ENCODE measurements at places on chromosomes 1 and 21.

DNA sequence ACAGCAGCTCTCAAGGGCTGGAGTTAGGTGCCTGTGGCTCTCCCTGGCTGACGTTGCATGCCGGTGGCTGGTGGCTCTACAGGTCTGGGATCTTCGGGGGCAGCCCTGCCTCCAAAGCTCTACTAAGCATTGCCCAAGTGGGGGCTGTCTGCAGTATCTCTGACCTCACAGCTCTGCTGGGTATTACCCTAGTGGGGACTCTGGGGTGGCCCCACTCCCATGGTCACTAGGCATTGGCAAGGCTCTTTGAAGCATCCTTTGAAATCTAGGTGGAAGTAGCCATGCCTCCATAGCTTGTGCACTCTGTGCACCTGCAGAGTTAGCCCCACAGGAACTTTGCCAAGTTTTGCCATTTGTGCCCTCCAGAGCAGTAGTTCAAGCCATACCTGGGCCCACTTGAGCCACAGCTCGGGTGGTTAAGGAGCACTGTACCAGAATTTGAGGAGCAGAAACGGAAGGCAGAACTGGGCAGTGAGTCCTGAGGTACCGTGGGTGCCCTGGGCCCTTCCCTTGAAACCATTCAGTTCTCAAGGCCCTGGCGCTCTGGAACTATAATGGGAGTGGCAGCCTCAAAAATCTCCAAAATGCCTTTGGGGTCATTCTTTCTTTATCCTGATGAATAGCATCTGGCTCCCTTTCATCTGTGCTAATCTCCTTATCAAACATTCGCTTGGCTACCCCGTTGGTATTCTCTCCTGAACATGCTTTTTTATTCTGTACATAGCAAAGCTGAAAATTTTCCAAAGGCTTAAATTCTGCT, 15.4 kb downstream of the GJA4 start:
- DNase-seq: no peak
- H3K4me3 ChIP-seq: no peak overlapping the region
- H3K36me3 ChIP-seq: peaks cover 3% of the 10 kb centered on the region
- no peaks in the 10 kb centered on the region for H3K4me1 ChIP-seq
- H3K27me3 ChIP-seq: no peaks in the 10 kb centered on the region

DNA sequence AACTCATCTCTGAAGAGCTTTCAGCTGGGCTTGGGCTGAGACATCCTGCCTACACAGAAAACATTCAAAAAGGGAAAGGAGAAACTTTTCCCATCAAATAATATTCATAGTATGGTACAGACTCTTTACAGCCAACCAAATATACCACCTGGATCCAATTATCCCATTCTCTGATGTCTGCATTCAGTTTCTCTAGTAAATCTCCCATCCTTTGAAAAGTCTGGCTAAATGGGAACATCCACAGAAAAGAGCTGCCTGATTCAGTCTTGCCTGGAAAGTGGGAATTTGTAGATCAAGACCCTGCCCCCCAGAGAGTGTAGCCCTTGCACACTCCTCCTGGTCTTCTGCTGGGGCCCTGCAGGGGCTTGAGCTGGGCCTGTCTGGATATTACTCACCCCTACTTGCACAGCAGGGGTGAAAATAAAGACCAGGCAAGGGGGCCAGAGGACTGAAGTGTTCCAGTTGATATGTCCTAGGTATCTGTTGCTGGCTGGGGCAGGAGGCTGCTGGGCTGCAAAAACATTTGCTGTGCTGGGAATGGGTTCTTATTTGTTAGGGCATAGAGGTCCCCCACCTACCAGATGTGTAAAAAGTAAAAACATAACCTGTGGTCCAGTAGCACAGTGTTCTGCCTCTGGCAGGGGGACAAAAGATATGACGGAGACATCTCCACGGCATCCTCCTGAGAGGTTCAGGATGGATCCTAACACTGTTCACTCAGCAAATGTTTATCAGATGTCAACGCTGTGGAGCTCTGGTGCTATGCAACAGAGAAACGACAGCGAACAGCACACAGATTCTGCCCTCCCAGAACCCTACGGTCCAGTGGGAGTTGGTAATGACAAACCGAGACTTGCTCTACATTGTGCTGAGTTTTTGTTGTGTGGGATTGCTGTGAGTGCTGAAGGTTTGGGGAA, 140.3 kb downstream of the PLXNA2 start:
- no peak overlapping the region for H3K27ac ChIP-seq
- no peaks in the 10 kb centered on the region for H3K4me1 ChIP-seq
- H3K36me3 ChIP-seq: no peaks in the 10 kb centered on the region
- DNase-seq: no peak
- no peaks in the 10 kb centered on the region for H3K27me3 ChIP-seq
- H3K4me3 ChIP-seq: no peak overlapping the region

GRCh38 chr1:3531928-3532327, 77.5 kb downstream of the ARHGEF16 start:
- H3K27ac ChIP-seq: no peak overlapping the region
- peak; percentile 37 for DNase-seq
- H3K27me3 ChIP-seq: no peaks in the 10 kb centered on the region
- H3K4me1 ChIP-seq: peaks cover 18% of the 10 kb centered on the region
- H3K36me3 ChIP-seq: no peaks in the 10 kb centered on the region

DNA sequence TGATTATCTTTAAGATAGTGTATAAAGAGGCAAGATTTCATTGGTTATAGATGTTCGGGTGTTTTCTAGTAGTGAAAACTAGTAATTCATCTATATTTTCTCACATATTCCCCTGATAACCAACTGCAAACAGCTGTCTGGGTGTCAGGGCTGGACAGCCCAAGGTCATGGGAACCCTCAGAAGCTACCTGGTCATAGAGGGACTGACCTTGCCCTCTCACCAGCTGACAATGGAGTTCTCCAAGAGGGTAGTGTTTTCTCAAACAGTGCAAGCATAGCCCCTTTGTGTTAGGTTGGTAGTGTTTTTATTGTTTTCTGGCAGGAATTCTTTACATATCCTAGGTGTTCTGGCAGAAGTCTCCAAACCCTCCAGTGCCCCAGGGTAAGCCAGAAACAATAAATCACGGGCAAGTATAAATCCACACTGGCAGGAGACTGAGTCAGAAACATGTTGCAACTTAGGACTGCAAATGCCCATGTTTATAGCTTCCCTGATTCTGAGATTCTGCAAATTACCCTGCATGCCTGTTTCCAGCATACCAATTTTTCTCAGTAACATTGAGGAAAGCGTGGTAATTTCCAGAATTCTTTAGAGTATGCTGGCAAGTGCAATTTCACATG, 82.8 kb upstream of the ATP1A1 start:
- no peak overlapping the region for H3K27ac ChIP-seq
- no peaks in the 10 kb centered on the region for H3K4me1 ChIP-seq
- H3K4me3 ChIP-seq: no peak overlapping the region
- no peaks in the 10 kb centered on the region for H3K27me3 ChIP-seq
- no peak for DNase-seq

All from activated T-cell treated with anti-CD3 and anti-CD28 coated beads, Interleukin-2, amount 50 U/mL, for 24 hours (primary cell).